Stimulated activated naive CD4-positive, alpha-beta T cell (primary cell): ENCODE measurements at places on chromosomes 2 and 18.

DNA sequence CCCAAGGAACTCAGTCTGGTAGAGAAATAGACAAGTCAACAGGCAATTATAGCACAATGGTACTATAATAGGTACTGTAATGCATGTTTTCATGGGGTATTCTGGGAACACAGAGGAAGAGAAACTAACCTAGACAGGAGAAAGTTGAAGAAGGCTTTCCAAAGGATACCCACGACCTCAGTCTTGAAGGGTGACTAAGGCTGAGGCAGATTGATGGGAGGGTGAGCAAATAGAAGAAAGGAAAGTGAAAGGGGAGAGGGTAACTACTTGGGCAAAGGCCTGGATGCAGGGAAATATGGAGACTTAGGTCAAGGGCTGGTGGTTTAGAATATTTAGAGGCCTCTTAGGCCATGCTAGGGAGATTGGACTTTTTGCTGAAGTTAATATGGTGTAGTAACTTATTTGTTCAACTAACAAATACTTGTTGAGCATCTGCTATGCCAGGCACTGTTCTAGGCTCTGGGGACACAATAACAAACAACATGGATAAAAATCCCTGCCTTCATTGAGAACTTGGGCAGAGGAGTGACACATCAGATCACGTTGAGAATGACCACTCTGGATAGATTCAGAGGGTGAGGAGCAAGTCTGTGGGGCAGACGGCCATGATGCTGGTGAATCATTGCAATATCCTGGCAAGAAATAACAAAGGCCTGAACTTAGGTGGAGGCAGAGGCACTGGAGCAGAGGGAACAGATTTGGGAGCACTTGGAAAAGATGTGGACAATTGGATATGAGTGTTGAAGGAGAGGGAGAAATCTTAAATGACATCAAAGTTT is 56.4 kb downstream of the PLB1 start:
- DNase-seq = no peak

DNA sequence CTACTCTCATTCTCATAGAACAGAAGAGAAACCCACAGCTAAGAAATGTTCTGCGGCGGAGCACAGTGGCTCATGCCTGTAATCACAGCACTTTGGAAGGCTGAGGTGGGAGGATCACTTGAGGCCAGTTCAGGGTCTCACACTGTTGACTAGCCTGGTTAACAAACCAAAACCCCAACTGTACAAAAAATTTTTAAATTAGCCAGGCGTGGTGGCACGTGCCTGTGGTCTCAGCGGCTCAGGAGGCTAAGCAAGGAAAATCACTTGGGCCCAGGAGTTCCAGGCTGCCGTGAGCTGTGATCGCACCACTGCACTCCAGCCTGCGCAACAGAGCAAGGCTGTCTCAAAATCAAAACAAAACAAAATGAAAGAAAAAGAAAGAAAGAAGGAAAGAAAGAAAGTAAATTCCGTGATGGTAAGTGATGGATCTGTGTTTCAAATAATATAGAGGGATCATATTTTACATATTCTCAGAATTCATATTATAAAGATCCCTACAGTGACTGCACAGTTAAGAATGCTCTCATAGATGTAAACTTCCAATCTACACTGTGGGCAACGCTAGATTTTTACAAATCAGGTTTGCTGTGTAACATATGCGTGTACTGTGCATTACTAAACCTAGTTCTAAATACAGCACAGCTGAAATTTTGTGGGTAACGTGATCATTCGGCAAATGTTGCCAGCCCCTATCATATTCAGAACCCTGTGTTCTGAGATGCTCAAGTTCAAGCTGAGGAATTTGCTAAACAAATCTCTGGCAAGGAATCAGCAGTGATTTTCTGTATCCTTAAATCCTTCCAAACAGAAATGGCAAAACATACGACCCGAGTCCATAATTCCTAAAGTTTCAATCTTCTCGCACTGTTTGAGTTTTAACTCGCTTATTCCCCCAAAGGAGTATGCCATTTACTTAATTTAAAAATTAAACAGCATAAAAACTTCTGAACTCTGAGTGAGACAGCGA is 1.2 kb upstream of the RAB12 start:
- no peak for DNase-seq

DNA sequence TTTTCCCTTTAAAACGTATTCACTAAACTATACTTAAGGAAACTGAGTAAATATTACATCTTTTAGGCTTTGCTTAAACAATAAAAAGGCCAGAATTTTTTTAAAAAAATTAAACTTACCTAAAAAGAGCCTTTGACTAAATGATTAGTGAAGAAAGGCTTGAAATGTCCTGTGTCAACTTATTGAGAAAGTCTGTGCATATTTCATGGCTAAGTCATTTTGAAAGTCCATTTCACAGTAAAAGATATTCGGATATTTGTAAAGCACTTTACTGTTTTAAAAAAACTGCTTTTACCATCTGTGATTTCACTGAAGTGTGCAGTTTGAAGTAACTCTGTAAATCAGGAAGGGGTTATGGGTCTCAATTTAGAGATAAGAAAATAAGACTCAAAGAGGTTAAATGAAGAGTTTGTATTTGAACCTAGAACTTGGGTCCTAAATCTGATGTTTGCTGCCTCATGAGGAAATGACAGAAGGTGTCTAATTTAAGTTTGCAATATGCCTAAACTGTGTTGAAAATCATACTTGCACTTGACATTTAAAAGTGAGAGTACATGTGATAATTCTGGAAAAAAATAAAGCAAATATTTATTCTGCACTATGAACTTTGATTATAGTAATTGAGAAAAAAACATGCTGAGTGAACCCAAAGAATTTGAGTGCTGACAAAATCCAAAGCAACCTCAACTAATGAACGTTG is 50.5 kb downstream of the RAB27B start:
- DNase-seq = no peak

GRCh38 chr2:11705711-11706110 is 35.7 kb upstream of the NTSR2 start:
- DNase-seq = no peak

- no peak for DNase-seq
These were observed 94.8 kb downstream of the FTCDNL1 start for GRCh38 chr2:199756211-199756610.

DNA sequence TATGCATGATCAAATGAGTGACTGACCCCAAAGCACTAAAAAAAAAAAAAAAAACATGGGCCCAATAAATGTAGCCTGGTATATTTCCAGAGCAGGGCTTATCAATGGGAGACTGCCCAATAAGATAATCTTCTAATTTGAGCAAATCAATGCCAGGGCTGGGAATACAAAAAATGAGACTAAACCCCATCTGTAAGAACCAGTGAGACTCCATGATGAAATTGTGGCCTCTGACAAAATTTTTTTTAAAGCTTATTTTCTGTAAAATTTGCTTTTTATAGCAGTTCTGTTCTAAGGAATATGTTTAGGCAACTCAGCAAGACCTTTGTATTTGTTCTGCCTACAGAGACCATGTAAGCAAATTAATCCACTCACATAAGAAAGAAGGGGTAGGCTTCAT is 186.8 kb upstream of the CCDC150 start:
- no peak for DNase-seq

DNA sequence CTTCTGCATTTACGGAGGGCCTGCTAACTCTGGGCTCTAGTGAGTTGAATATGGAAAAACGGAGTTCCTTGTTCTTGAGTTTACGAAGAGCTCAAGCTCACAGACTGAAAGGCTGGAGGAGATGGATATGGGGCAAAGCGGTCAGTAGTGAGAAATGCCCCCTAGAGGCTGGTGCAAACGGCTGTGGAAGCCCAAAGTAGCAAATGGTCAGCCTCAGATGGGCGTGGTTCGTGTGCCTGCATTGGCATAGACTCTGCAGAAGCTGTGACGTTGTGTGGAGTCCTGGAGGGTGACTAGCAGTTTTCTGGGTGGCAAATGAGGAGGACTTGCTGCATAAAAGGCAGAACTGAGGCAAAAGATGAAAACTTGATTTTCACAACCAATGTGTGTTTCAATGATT is 93.6 kb upstream of the TWIST2 start:
- no peak for DNase-seq

DNA sequence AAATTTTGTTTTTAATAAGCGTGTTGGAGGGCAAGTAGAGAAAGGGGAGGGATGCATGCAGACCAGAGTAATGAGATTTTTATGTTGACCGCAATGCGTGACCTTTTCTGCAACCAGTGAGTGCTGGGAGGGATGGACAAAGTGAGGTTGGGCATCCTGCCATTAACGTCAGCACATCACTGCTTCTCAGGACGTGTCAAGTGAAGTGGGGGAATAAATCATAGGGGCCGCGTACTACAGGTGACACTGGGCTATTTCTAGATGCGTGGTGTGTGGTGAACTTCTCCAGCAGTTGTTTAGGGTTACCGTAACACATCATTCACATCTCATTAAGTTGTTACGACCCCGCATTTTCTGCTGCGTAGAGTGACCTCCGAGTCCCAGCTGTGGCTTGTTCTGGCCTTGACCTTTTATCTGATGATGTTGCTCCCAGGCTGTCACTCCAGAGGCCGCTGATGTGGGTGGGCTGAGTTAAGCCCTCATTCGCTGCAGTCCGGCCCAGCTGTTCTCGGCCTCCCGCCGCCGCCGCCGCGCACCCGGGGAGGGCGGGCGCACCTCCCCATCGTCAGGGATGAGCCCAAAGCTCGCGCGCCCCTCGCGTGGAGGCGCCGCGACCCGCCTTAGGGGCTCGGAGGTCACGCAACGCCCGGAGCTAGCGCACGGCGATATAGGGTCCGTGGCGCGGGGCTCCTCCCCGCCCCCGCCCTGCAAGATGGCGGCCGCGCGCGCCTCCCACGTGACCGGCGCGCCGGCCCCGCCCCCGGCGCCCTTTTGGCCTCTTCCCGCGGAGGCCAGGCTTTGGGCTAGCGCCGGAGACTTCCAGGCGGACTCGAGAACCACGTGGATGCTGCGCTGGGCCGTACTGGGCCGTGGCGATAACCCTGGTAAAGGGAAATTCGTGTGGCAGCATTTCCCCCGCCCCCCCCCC is 3.5 kb downstream of the ZCCHC2 start:
- peak; percentile 62 for DNase-seq

DNA sequence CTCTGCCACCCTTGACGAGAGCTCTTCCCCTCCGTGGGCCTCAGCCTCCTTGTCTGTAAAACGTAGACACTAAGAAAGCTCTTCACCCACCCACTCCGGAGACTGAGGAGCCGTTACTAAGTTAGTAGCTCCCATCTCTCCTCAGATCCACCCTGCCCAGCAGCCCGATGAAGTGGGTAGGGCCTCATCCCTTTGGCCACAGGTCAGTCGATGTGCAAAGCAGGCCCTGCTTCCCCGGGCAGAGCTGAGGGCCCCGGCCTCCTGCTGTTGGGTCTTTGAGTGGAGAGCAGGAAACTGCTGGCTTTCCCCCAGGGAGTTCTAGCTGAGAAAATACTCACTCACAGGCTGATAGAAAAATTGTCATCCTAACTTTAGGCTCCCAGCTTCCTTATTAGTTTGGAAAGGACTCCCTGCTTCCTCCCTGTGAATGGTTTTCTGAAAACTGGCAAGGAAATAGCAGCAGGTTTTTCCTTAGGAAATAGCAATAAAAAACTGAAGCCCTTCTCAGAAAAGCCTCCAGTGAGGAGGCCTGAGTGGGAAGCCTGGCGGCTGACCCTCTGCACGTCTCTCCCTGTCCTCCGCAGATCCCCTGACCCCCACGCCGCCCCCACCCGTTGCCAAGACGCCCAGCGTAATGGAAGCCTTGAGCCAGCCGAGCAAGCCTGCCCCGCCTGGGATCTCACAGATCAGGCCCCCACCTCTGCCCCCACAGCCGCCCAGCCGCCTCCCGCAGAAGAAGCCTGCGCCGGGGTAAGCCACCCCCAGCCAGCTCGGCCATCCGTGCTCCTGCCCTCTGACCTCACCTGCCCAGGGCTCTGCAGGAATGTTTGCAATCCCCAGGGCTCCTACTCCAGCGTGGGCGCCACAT is 30.2 kb downstream of the ITGB1BP1 start:
- no peak for DNase-seq

DNA sequence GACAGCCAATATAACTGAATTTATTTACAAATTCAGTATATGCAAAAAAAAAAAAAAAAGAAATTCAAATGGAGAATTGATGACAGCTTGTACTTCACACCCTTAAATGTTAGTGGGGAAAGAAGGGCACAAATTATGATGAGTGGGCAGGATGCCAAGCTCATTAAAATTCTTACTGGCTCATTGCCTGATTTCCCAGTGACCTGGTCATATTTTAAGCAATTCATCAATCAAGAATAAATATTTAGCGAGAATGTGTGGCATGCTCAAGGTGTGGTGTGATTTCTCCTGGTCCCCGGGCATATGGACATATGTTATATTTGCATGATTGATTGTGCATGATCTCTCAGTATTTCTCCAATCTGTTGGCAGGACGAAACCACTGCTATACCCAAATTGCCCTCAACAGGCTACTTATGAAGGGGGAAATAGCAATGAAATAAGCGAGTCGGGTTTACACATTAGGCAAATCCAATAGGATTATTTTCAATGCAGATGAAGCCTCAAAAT is 883.0 kb downstream of the LRRTM4 start:
- DNase-seq = no peak

- DNase-seq = no peak
These were observed 281.3 kb downstream of the AGPS start for GRCh38 chr2:177673602-177674595.

GRCh38 chr2:202042444-202042843 is 8.8 kb downstream of the FZD7 start:
- DNase-seq = no peak

- no peak for DNase-seq
These were observed 129.4 kb upstream of the EML6 start for GRCh38 chr2:54594048-54594447.

DNA sequence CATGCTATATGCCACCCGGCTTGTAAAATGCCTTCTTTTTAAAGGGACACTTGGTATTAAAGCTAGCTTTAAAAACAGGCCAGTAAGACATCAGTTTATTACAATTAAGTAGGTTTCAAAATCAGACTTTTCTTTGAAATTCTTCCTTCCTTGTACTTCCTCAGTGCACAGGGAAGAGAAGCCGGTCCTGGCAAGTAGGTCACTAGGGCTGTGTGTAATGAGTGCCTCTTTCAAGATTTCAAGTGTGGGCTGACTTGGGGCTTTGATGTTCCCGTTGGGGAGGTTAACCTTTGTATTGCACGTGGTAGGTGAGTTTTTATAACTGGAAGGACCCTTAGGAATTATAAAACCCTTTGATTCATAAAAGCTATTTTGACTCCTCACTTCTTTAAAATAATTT is 566.4 kb upstream of the ID2 start:
- DNase-seq = no peak

- no peak for DNase-seq
These were observed 634 bp downstream of the SPATS2L start for GRCh38 chr2:200306931-200307723.

DNA sequence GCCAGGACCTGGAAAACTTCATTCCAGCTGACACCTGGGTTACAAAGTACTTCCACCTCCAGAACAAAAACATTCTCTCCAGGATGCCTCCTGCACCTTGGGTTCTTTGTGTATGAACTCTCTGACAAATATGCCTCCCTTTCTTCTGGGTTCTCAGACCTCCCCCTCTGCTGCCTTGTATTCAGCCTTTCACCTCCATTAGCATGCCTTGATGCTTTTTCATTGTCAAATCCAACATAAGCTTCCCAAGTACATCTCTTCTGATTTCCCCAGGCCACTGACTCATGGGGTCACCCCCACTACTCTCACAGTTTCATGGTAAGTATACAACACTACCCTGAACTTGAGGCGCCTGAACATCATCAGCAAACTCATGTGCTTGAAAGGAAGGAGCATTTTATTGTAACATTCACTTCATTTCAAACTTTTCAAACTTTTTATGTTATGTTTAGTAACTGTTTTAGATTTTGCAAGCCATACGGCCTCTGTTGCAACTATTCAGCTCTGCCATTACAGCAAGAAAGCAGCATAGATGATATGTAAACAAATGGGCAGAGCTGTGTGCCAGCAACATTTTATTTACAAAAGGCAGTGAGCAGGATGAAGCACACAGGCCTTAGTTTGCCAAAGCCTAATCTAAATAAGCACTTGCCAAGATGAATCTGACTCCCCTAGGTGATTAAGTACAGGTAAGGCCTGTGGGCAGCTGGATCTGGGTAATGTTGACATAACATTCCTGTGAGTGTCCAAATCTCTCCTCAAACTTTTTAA is 32.5 kb upstream of the MRPS9 start:
- DNase-seq = no peak
